ENCODE measurements at places on chromosomes 11 and 22.

- H3K36me3 ChIP-seq = peaks cover 35% of the 10 kb centered on the region
- DNase-seq = no peak
- peaks cover 8% of the 10 kb centered on the region for H3K4me1 ChIP-seq
- no peak overlapping the region for H3K27ac ChIP-seq
- no peaks in the 10 kb centered on the region for H3K27me3 ChIP-seq
Measured at GRCh38 chr22:40412441-40412840, 42.0 kb downstream of the SGSM3 start.

GRCh38 chr22:31343235-31344191, 2.6 kb downstream of the PATZ1 start:
- H3K36me3 ChIP-seq = peaks cover 36% of the 10 kb centered on the region
- H3K4me1 ChIP-seq = peaks cover 62% of the 10 kb centered on the region
- H3K27me3 ChIP-seq = no peaks in the 10 kb centered on the region
- peak; percentile 12 for DNase-seq
- H3K4me3 ChIP-seq = peak overlapping the region; percentile 73

DNA sequence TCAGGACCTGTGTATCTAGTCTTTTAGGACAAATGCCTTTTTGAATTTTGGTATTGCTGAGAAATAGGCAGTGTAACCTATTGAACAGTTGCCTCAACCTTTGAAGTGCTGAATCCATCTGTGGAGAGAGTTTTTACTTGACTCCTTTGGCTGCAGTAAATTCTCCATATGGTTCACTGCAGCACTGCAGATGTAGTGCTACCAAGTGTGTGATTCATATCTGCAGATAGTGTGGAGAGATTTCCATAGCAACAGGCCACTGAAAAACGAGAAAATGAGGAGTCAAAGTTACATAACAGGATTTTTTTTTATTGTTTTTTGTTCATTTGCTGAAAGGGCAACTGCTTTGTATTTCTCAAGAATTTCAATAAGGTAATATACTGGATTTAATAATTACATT, 356.1 kb downstream of the RAB38 start:
- no peak overlapping the region for H3K4me3 ChIP-seq
- no peaks in the 10 kb centered on the region for H3K4me1 ChIP-seq
- no peak overlapping the region for H3K27ac ChIP-seq
- H3K27me3 ChIP-seq = no peaks in the 10 kb centered on the region
- no peak for DNase-seq

DNA sequence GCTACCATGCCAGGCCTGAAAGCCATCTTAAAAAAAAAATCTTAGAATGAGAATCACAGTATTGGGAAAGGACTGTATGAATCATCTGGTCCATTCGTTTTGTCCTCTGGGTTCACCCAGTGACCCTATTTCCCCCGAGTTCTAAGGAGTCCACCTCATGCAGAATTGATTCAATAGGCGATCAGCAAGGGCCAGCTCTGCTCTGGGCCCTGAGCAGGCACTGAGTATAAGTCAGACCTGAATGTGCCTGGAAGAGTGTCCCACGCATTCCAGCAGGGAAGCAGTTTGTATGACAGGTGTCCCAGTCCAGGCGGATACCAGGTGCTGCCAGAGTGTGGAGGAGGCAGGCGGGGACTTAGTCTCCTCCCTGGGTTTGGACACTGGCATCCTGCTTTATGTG, 883 bp upstream of the HMOX1 start:
- H3K4me1 ChIP-seq = peaks cover 22% of the 10 kb centered on the region
- H3K36me3 ChIP-seq = no peaks in the 10 kb centered on the region
- no peak overlapping the region for H3K4me3 ChIP-seq

DNA sequence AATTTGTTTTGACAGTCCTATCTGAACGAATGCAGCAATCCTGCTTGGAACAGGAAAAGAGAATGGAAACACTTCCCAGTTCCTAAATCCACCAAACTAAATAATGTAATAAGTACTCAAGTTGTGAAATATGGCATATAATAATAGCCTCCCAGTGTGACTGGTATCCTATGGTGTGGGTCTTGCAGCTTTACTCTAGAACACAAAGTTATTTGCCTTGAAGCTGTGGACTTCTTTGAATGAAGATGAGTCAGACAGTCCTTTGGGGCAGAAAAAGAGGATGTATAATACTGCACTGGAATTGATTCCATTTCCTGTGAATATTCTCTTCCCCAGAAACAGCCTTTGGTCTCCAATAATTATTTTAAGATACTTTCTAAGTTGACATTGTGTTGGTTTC, 887.0 kb downstream of the KCNA4 start:
- H3K4me1 ChIP-seq = no peaks in the 10 kb centered on the region
- H3K36me3 ChIP-seq = no peaks in the 10 kb centered on the region
- no peak for DNase-seq
- H3K27me3 ChIP-seq = no peaks in the 10 kb centered on the region
- no peak overlapping the region for H3K27ac ChIP-seq
- no peak overlapping the region for H3K4me3 ChIP-seq

DNA sequence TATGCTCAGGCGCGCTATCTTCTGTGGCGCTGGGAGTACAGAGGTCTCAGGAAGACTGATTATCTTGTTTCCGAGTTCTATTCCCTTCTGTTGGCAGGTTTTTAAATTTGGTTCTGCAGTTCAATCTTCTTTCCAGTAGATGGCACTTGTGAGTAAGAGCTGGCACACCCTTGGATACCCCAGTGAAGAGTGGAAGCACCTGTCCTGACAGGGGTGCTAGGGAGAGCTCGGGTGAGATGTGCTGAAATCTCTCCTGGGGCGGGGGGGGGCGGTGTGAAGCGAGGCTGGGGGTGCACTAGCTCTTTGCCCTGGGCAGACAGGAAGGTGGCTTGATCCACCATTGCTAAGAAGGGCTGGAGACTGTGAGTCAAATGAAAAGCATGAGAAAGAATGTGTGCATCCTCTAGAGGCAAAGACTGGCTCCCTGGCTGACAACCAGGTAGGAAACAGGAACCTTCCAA, 679.9 kb upstream of the CCDC179 start:
- no peak overlapping the region for H3K4me3 ChIP-seq
- H3K27ac ChIP-seq = no peak overlapping the region
- DNase-seq = no peak
- no peaks in the 10 kb centered on the region for H3K36me3 ChIP-seq
- H3K27me3 ChIP-seq = no peaks in the 10 kb centered on the region

GRCh38 chr11:112608509-112608908, 347.8 kb upstream of the PLET1 start:
- DNase-seq = no peak
- H3K27ac ChIP-seq = no peak overlapping the region
- H3K36me3 ChIP-seq = no peaks in the 10 kb centered on the region
- no peak overlapping the region for H3K4me3 ChIP-seq
- H3K4me1 ChIP-seq = no peaks in the 10 kb centered on the region

DNA sequence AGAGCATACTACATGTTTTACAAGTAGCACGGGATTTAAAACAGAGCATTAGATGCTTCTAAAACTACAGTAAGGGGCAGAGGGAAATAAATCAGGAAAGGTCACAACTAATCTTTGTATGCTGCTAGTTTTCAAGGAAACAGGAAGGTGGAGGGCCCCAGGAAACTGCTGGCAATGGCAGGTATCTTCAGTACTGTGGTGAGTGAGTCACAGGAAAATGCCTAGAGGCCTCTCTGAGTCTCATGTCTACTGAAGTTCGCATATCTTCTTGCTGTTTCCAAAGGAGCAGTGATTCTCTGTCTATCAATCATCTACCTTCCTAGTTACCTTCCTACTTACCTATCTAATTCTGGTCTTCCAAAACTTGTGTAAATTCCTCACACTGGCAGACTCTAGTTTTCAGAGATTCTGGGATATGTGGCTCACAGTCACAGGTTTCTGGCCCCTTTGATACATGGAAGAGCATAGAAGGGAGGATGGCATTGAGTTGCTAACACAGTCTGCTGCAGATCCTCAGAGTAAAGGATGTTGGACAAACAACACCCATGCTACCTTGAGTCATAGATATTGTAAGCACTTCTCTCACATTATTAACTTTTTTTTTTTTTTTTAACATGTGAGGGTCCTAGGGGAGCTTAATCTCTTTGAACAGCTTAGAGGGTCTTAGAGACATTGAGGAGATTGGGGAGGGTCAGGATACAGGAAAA, 58.8 kb upstream of the SYN3 start:
- no peak overlapping the region for H3K4me3 ChIP-seq
- no peak overlapping the region for H3K27ac ChIP-seq
- DNase-seq = no peak
- H3K36me3 ChIP-seq = no peaks in the 10 kb centered on the region
- H3K4me1 ChIP-seq = no peaks in the 10 kb centered on the region

DNA sequence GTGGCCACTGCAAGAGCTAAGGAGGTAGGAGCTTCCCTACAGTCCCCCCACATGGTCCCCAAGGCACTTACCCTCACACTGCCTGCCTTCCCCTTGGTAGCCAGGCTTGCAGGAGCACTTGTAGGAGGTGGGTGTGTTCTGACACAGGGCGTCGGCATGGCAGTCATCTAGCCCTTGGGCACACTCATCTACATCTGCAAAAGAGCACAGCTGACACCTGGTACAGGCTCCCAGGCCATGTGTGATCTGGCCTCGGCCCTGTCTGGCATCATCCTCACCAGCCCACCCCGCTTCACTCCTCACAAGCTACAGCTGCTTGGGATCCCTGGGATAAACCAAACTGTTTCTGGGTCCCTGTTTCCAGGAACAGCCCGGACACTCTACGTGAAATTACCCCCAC, 1.8 kb downstream of the SCUBE2 start:
- no peak overlapping the region for H3K4me3 ChIP-seq
- H3K36me3 ChIP-seq = no peaks in the 10 kb centered on the region
- H3K27me3 ChIP-seq = peaks cover 15% of the 10 kb centered on the region
- DNase-seq = no peak
- H3K4me1 ChIP-seq = no peaks in the 10 kb centered on the region

DNA sequence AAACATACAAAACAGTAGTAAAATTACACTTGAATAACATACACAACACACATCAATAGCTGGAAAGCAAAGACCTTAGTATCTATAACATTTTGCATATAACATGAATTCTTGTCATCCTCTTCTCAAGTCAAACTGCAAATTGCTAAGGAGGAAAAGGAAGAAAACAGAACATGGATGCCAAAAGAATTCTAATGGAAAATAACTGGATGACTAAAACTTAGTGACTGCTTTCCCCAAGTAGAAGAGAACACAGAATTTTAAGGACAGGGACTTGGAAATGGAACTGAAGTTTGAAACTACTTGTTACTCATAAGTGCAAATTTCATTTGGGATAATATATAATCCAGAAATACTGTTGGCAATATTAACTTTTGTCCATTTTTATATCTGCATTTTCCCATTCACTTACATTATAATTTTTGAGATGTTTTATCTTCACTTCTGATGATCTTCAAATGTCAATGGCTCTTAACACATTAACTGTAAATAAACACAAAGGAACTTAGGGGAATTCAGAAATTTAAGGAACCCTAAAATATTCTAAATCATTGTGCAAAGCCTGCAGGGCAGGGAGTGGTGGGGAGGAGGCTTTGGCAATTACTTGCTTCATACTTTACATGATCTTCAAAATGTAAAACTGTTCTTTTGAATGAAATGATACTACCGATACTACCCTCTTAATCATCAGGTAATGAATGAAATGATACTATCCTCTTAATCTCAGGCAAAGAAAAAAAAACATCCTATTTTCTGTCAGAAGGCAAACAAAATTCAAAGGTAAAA, 9.9 kb downstream of the MTMR2 start:
- no peak overlapping the region for H3K27ac ChIP-seq
- H3K27me3 ChIP-seq = no peaks in the 10 kb centered on the region
- no peaks in the 10 kb centered on the region for H3K36me3 ChIP-seq
- H3K4me3 ChIP-seq = no peak overlapping the region
- DNase-seq = no peak

DNA sequence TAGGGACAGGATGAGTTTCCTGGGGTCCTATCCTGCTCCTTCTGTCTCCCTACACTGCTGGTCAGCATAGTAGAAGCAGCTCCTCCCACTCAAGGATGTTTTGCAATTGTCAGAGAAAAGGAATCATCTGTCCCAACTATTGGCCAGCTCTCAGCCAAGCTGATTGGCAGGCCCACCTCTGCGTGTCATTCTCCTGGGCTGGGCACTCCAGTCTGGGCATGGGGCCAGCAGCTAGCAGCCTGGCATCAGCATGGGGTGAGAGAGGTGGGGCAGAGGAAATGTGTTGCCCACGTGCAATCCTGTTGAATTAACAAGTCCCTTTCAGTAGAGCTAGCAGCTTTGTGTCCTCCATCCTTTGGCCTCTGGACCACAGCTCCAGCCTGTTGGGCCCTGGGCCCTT, 14.1 kb downstream of the ANKK1 start:
- no peaks in the 10 kb centered on the region for H3K36me3 ChIP-seq
- no peak for DNase-seq
- H3K27me3 ChIP-seq = no peaks in the 10 kb centered on the region
- no peak overlapping the region for H3K4me3 ChIP-seq

DNA sequence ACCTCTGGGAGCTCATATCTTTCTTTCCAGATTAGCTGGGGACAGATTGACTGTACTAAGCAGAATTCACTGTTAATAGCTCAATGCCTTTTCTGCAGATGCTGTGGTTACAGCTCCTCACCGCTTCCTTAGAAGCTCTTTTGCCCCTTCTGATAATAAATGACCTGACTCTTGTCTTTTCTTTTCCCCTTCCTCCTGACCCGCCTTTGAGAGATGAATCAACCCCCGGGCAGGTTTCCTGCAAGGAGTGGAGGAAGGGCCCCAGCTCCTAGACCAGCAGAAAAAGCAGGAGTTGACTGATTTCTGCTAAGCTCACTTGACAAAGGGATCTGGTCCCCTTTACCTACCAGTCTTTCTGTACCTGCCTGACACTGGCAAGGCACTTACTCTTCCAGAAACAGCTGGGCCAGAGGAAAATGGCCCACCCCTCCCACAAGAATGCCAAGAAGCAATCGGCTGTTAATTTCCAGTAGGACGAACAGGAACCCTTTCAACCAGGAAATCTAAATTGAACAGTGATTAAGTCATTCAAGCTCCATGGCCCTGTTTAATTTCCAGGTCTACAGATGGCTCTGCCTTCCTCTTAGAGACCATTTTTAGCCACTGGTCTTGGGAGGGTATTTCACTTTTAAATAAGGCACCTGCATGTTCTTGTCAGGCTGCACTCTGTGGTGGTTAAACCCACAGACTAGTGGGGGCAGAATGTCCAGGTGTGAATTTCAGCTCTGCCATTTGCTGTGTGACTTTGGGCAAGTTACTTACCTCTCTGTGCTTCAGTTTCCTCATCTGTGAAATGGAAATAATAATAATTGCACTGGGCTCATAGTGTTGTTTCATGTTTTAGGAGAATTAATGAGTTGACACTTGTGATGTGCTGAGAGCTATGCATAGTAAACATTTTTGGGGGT, 67.5 kb downstream of the PRR5L start:
- DNase-seq = no peak
- no peak overlapping the region for H3K27ac ChIP-seq
- peaks cover 57% of the 10 kb centered on the region for H3K4me1 ChIP-seq
- no peaks in the 10 kb centered on the region for H3K36me3 ChIP-seq

GRCh38 chr11:380996-381395, 11.7 kb downstream of the B4GALNT4 start:
- no peak for DNase-seq
- H3K4me1 ChIP-seq = no peaks in the 10 kb centered on the region

Data from CD4-positive, alpha-beta memory T cell (primary cell).